ENCODE measurements at places on chromosomes 13 and 19.
A peak's percentile ranks its signal among the peaks of the same experiment; 100 is the strongest.

GRCh38 chr19:35742121-35742724, at the start of gene IGFLR1:
TSS of gene IGFLR1 (minus strand) at chr19:35742452. CDS start at chr19:35741180, 1,272 bp downstream.
- DNase-seq: no peak

DNA sequence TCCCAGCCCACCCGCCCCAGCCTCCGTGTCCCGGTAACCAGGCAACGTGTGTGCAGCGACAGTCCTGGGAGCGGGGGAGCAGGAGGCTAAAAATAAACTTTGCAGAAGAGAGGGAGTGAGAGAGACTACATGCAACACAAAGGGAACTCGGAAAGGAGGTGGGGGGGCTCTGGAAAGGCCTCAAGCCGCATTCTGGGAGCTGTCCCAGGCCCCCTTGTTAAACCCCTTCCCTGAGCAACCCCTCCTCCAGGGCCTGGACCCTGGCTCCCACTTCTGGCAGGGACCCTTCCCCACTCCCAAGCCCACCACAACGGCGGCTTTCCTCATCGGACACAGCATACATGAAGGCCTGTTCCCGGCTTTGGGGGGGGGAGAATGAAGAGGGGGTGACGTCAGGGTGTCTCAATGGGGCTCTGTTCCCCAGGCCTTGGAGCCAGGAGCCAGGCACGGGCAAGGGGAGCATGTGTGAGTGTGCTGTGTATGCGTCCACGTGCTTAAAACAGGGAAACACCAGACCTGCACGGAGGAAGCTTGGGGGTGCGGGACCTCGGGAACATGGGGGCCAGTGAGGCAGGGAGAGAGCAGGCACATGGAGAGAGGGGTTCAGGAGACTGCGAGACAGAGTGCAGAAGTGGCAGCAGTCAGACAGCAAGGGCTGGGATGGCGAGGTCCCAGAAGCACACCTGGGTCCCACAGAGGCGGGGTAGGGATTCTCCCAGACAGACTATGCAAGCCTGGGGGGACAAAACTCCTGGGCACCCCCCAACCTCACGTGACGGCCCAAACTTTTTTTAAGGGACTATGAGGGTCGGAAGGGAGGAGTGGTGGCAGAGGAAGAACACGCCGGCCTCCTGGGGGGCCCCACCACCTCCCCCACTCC, 2.3 kb downstream of the ERF start:
- peak; percentile 68 for DNase-seq

DNA sequence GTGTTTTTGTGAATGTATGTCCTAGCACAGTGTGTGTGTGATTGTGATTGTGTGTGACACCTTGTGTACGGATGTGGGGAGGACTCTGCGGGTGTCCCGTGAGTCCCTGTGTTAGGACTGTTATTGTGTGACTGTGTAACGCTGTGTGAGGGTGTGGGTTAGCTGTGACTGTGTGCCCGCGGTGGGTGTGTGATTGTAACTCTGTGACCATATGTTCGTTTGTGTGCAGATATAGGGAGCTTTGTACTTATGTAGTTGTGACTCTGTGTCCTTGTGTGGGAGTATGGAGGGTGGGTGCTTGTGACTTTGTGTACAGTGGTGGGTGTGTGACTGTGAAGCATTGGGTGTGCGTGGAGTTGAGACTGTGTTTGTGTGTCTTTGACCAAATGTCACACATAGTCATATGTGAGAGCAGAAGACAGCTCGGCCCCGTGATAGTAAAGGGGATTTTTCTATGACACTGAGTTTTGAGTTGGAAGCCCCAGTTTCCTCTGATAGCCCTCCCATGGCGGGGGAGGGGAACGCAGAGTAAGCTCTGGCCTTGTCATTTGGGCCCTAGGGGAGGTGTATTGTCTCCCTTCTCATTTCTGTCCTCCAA, 949 bp upstream of the ZNF260 start:
- DNase-seq: no peak

DNA sequence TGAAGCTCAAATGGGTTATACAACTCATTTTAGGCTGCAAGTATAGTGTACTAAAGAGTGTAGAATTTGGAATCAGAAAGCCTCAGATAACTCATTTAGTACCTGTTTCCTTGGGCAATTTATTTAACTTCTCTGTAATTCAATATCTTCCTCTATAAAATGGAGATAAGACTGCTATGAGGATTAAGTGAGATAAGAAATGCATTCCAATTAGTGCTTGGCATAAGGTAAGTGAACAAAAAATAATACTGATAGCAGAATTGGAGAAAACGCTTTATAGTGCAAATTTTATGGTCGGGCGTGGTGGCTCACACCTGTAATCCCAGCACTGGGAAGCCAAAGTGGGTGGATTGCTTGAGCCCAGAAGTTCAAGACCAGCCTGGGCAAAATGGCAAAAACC, 25.0 kb downstream of the DACH1 start:
- DNase-seq: no peak

DNA sequence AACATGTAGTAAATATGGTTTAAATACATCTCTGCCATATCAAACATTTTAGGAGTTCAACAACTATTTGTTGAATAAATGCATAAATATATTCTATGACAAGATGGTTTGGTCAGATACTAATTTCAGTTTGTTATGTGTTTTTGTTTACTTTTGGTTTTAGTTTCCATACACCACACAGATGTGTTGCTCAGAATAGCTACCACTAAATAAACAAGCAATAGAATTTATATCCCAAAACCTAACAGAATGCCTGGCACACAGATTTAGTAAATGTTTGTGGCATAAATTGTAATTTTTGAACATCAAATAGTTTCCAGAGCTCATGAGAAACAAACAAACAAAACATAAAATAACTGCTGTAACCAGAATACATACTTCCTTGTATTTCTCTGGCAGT, 126.8 kb upstream of the ATXN8OS start:
- DNase-seq: no peak

- no peak for DNase-seq
Observed at GRCh38 chr19:16615808-16616207, 12.2 kb downstream of the MED26 start.

DNA sequence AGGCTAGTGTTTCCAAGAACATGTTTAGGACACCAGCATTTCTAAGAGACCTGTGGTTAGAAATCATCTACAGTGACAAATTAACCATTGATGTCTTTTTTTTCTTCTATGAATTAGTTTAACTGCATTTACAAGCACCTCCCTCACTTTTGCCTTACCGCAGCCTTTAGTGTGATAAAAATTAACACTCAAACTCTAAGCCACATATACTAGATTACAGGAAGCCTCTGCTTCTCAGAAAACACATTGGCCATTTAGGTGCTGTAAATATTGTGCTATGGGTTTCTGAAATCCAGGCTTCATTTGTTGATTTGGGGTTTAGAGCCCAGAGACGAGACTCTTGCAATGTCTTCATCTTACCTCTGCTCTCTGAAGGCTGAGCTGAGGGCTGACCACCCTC, 34.6 kb upstream of the OLFM4 start:
- no peak for DNase-seq

DNA sequence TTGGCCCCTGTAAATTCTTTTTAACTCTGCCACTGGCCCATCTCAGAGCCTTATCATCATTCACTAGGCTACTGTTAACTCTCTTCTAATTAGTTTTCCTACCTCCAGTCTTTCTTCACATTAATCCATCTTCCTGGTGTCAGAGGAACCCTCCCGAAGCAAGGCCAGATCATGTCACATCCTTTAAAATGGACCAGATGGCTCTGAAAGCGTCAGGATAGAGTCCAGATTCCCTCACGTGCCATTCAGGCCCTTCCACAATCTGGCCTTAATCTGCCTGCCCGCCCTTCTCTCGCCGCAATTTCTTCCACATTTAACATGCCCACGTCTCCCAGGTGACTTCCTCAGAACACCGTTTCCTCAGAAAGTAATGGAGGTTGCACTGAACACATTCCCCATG, 86.5 kb downstream of the RFC3 start:
- DNase-seq: no peak

GRCh38 chr13:42876887-42877545, 95.6 kb downstream of the FAM216B start:
- DNase-seq: no peak

DNA sequence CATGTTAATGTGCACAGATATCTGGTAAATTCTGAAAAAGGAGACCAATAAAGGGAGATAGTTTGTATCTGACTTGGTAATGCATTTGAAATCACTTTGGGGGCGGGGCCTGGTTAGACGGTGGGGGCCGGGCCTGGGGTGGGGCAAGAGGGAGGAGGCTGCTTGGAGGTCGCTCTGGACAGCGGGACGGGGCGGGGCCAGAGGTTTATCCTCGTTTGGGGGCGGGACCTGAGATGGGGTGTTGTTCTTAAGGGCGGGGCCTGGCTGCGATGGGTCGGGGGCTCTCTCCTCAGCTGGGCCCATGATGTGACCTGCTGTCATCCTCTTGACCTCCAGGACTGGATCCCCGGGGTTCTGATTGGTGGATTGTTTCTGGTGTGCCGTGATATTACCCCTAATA, 4.9 kb upstream of the ZNF808 start:
- DNase-seq: no peak

- no peak for DNase-seq
Observed at GRCh38 chr19:35039881-35040825, 1.4 kb upstream of the HPN start.

DNA sequence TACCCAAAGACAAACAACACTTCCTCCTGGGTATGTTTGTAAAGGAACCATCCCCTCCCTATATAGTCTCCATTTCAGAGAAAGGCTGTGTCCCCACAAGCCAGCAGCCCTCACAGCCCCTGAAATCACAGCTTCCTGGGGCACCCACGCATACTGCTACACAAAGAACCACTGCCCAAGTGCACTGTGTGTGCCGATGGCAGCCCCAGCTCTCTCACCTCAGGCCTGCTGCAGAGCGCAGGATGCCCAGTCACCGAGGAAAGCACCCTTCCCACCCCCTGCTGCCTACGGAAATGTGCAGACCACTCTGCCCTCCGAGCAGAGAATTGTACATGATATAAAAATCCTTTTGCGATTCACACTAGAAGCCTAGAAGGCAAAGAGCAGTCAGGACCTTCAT, 39.4 kb downstream of the SOHLH2 start:
- DNase-seq: no peak

DNA sequence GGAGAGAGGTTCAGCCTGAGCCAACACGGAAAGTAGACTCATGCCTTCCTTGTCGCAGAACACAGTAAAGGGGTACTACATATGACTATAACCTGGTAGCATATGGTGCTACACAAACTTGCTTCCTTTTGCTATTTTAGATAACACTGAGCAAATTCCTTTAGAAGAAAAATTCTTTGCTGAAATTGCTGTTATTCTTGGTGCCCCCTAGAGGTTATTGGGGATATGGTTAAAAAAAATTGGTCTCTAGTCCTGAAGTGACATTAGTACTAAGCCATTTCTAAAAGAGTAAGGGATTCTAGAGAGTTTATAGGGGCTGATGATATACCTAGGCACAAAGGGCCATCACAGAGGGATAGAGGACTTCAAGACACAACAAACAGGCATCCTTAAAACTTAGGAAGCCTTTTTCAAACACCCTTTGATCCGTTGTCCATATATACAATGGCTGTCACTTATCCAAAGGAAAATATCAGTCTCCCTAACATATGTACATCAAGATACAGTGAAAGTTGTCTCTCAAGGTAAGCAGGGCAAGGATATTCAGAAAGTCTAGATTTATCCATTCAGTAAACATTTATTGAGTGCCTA, 13.9 kb upstream of the HS6ST3 start:
- DNase-seq: peak; percentile 30

GRCh38 chr13:21427741-21428140, 31.4 kb downstream of the ZDHHC20 start:
- no peak for DNase-seq

- no peak for DNase-seq
Observed at GRCh38 chr13:112058519-112058873, 8.5 kb upstream of the SOX1 start.

GRCh38 chr13:91719033-91719432, 320.6 kb downstream of the GPC5 start:
- peak; percentile 9 for DNase-seq

DNA sequence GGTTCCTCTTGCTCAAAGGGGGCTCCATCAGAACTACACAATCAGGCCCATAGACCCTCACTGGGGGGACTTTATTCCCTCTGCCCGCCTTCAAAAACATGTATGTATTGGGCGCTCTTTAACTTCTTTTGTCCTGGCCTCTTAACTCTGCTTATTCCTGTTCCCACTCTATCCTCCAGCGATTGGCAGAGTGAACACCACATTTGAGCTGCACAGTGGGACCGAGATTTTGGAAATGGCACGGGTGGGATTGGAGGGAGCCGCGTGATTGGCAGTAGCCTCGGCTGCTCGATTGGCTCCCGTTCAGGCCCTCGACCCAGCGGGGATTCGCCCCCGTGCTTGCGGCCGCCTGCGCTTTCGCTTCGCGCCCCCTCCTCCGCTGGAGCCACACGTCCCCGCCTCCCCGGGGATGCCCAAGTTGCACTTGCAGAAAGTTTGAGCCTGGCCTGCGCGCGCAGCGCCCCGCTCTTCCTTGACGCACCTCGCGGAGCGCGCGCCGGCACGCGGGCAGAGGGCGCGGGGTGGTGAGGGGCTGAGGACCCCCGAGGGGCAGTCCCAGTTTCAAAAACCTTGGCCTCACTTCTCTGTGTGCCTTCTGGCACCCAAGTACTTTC, at the start of gene ZIC5:
TSS of gene ZIC5 (minus strand) at position 192 of the 614 bp plus-strand sequence. CDS start at position 28, 164 bp downstream.
- DNase-seq: no peak

- DNase-seq: no peak
Observed at GRCh38 chr19:29499921-29500590, 25.7 kb upstream of the VSTM2B start.

DNA sequence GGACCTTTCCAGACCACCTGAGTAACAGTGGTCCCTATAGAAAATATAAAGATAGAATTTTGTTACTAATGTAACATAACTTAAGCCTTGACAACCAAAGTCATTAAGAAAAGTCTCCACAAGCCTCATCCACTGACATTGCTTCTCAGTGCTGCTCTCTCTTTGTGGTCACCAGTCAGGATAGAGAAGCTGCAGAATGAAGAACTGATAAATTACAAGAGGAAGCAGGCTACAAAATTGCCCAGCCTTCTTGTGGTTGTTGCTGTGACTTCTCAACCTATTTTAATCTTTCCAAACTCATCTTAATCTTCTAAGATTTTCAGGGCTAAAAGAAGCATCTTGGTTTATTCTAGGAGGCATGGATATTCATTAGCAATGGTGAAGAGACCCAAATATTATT, 343.8 kb downstream of the MZT1 start:
- no peak for DNase-seq
